ENCODE measurements at places on chromosomes 12 and 14.

- no peak for DNase-seq
These were observed 6.5 kb upstream of the CIPC start for GRCh38 chr14:77091518-77091917.

GRCh38 chr12:6927379-6928021 is at the start of gene ATN1:
Gene ATN1, plus strand, starts transcription at chr12:6927959. Its CDS starts 6,043 bp downstream, at chr12:6934002.
- DNase-seq, result peak; percentile 38

GRCh38 chr12:9405886-9406563 is 197.8 kb upstream of the PZP start:
- no peak for DNase-seq

- peak; percentile 41 for DNase-seq
These were observed 839 bp downstream of the SLC38A1 start for GRCh38 chr12:46267825-46268582.

DNA sequence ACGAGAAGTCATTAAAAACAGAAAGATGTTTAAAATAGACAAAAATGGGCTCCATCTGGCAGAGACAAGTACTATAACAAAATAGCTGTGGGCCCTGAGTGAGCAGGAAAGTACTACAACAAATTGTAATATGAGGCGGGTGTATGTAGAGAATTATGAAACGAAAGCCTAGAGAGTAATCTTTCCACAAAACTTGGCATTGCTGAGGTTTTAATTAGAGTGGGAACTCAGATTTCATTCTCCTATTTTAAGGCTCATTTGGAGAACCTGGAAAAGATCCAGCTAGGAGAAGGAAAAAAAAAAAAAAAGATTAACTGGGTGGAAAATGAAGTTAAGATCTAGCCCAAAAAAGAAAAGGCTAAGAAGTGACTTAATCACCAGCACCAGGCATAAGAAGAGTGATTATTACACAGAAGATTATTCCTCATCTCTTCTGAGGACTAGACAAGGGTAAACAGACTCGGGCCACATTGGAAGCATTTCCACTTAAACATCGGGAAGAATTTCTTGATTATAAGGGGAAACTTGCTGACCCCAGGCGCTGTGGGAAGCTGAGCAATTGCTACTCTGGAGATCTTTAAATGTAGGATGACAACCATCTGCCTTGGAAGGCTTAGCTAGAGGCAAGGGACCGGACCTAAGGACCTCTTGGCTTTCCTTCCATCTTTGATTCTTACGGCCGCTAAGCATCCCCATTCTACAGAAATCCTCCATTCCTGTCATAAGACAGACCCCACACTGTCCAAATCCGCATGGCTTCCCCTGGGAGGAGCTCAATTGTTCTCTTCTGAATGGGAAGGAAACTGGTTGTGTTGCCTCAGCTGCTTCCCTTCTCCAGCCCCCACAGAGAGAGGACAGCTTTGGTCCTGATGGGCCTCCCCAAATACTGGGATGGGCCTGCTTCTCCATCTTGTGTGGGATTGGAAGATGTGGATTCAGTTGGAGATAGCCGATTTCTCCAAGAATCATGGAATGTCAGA is 40.6 kb downstream of the IGF1 start:
- no peak for DNase-seq

DNA sequence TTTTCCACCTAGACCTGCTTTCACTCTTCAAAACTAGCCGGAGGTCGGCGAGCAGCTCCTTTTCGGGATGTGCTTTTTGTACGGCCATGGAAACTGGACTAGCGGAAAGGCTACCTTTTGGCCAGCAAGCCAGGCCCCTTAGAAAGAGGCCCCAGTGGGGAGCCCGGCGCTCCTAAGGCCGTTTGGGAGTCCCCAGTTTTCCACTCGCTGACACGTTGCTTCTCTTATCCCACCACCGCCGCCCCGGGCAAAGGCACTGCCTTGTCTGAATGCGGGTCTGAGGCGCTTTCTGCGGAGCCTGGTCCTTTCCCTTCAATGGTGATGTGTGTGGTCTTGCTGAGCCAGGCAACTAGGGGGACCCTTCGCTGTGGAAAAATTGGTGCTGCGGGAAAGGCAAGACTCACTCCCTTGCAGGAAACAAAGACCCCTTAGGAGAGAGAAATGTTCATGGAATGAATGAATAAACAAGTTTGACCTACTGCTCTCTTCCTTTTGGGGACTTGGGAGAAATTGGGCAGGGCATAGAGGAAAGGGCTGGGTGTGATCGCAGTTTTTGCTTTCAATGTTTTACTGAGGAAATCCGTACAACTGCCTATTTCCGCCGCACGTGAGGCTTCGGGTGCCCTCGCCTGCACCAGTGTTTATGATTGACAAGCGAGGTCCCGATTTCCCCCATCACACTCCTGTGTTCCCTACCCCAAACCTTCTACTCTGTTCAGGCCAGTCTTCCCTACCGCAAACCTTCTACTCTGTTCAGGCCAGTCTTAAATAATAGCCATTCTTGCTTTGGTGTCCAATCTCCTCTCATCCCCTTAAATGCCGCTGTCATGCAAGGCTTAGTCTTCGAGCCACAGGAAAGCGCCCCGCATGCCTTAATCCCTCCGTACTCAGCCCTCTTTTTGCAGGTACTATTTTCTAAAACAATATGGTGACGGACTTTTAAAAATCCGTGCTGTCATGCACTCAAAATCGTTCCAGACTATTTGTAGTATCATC is 1.0 kb upstream of the SLC38A2 start:
- peak; percentile 29 for DNase-seq

GRCh38 chr14:105019861-105020814 is 745 bp downstream of the CDCA4 start:
- peak; percentile 66 for DNase-seq

GRCh38 chr12:132329036-132329719 is at the start of gene GALNT9:
Gene GALNT9, minus strand, starts transcription at chr12:132329589. Its CDS starts 386 bp downstream, at chr12:132329203.
- no peak for DNase-seq

- DNase-seq, result no peak
These were observed 15.9 kb upstream of the GLIPR1L2 start for GRCh38 chr12:75374971-75375370.

GRCh38 chr14:69317102-69317755 is 57.3 kb downstream of the GALNT16 start:
- DNase-seq, result peak; percentile 9

GRCh38 chr14:75636100-75636692 is 24.5 kb downstream of the ERG28 start:
- no peak for DNase-seq

DNA sequence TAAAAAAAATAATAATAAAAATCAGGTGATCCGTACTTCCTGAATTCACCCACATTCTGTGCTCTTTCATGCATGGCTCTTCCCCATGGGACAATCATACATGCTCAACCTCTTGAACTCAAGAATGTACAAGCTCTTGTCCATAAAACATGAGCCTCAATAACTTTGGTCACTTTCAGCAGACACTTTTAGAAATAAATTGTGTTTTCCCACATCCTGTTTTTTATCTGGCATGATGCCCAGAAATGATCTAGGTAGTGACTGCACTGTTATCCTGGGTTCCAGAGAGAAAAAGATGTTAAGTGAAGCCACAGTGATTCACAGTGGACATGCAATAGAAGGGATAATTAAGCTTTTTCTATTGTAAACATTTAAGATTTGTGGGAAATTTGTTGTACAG is 537.6 kb upstream of the TMEM132C start:
- no peak for DNase-seq

DNA sequence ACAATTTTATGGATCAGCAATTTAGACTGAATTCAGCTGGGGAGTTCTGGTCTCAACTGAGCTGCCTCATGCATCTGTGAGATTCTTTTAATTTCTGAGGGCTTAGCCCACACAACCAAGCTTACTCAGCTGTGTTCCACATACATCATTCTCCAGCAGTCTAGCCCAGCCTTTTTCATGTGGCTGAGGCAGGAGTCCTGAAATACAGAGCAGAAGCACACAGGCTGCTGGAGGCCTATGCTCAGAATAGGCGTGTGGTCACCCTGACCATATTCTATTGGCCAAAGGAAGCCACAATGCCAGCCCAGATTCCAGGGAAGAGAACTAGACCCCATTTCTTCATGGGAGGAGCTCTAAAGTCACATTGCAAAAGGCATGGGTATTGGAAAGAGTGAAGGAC is 72.3 kb upstream of the DHRS4 start:
- no peak for DNase-seq

DNA sequence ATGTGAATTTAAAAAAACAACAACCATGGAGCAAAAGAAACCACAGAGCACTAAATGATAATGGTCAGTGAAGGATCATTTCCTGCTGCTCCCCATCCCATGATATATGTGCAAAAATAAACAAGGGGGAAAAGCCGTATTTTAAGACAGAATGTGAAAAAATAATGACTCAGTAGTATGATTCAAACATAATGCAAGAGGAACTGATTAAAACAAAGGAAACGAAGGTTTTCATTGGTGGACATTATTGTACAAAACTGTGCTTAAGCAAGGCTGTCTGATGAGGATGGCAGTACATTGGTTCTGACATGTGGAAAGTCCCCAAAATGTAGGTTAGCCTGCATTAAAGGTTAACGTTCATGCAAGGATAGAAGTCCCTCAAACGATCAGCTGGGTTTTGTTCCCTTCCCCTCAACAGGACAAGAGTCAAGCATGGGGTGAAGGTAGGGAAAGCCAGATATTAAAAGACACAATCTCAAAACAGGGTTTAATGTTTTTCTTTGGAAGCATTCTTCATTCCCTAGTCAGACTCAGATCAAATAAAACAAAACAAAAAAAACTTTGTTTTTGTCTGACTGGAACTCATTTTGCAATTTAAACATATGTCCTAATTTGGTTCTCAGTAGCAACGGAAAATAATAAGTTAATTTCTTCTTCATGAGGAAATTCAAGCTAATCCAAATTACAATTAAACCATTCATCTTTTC is 26.3 kb upstream of the PTGDR start:
- DNase-seq, result no peak

DNA sequence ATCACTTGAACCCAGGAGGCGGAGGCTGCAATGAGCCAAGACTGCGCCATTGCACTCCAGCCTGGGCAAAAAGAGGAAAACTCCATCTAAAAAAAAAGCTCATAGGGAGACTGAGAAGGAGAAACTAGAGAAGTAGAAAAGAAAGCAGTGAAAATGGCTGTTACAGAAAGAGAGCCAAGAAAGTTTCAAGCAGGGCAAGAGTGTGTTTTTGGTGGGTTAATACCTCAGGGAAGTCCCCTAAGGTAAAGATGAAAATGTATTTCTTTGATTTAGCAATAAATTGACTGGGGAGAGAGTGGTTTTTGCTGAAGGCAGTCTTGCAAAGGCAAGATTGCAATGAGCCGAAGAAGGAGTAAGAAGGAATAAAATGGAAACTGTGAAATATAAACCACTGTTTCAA is 10.0 kb upstream of the DUSP16 start:
- no peak for DNase-seq

DNA sequence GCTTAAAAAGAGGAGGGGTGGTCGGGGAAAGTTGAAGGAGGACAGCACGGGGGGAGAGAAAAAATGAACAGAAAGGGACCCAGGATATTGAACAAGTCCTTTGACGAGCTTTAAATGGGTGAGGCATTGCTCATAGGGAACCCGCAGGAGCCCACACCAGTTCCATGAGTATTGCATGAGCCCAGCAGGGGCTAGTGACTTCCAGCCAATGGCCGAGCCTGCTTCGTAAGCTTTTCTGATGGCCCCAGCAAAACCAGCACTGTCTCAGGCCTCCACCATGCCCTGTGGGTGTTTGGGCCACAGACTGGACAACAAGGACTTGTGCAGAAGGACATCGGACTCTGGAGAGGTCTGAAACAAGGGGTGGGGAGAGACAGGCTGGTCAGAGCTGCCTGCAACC is 109.5 kb downstream of the ZFP36L1 start:
- no peak for DNase-seq

DNA sequence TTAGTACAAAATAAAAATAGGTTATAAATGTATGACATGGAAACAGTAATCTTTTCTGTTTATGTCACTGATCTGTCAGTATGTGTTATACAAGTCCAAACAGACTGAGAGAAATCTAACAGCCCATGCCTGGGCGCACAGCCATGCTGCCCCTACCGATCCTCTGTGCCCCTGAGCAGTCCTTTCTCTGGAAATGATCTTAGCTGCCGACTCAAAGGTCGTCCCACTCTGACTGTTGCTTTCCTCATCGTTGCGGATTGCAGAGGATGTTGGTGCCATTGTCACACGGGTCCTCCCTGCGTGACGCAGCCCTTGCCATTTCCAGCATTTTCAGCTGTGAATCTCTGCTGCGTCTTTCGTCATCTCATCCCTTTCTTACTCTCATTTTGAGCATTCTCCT is 82.9 kb upstream of the DYNC1H1 start:
- no peak for DNase-seq

- peak; percentile 63 for DNase-seq
These were observed 1.3 kb downstream of the DDN start for GRCh38 chr12:48997719-48998496.

DNA sequence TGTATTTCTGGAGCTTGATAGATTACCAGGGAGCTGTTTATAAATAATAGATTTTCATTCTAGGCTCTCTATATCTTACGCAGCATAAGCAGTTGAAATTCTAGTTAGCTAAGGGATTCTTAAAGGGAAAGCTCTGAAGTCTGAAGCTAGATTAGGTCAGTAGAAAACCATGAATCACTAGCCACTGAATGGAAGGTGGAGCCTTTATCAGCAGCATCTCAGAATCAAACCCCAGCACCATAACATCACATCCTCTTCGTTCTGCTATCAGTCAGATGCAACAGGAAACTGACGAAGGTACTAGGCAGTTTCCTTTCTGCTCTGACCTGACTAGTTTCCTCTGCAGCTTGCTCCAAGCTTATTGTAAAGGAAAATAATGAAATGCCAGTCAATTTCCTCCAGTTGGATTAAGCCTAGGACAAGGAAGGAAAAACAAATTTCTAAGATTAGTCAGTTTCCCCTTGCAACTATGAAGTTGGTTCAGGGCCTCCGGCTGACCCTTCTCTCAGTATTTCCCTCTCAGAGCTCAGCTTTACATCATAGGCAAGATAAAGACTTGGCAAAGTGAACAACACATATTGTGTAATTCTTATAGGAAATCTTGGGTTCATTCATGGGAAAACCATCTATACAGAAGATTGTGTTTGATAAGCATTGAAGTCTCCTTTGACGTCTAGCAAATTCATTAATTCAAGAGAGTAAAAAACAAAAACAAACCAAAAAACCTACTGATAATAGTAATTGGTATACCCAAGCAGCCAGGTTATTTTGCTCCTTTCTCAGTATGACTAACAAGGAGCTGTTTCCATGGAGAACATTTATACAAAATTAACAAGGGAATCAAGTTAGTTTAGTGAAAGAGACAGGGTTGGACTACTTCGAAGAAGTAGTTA is 43.4 kb upstream of the CFAP54 start:
- peak; percentile 83 for DNase-seq

GRCh38 chr14:44720707-44721106 is 213.6 kb upstream of the FSCB start:
- DNase-seq, result no peak

All from CD4-positive, alpha-beta T cell treated with Interleukin-15 for 1 hour (primary cell).